Activated CD4-positive, alpha-beta memory T cell treated with anti-CD3 and anti-CD28 coated beads, Interleukin-2, amount 10 ng/mL, durations not matched to agents 7 days and 5 days (primary cell): ENCODE measurements at places on chromosomes 2 and 18. TPM values are rescaled to one million over a fixed set of nuclear protein-coding genes. Genes with fewer than 3 reads are reported as not detected.
A peak's percentile ranks its signal among the peaks of the same experiment; 100 is the strongest.

- H3K4me1 ChIP-seq, result peaks cover 9% of the 10 kb centered on the region
- no peaks in the 10 kb centered on the region for H3K27me3 ChIP-seq
- H3K36me3 ChIP-seq, result peaks cover 71% of the 10 kb centered on the region
- H3K27ac ChIP-seq, result no peak overlapping the region
These were observed 34.8 kb downstream of the GPATCH11 start for GRCh38 chr2:37119157-37119556.

- DNase-seq, result no peak
- H3K27ac ChIP-seq, result no peak overlapping the region
- H3K4me3 ChIP-seq, result no peak overlapping the region
- no peaks in the 10 kb centered on the region for H3K27me3 ChIP-seq
These were observed 34.2 kb downstream of the ASXL2 start for GRCh38 chr2:25844089-25844488.

GRCh38 chr2:25030702-25031101 is 11.2 kb upstream of the EFR3B start:
- H3K4me3 ChIP-seq, result no peak overlapping the region
- no peaks in the 10 kb centered on the region for H3K36me3 ChIP-seq
- H3K27me3 ChIP-seq, result peaks cover 8% of the 10 kb centered on the region
- no peak for DNase-seq
- no peak overlapping the region for H3K27ac ChIP-seq
- H3K4me1 ChIP-seq, result no peaks in the 10 kb centered on the region

The RFX8 gene
- total RNA-seq, result 2.6 TPM

DNA sequence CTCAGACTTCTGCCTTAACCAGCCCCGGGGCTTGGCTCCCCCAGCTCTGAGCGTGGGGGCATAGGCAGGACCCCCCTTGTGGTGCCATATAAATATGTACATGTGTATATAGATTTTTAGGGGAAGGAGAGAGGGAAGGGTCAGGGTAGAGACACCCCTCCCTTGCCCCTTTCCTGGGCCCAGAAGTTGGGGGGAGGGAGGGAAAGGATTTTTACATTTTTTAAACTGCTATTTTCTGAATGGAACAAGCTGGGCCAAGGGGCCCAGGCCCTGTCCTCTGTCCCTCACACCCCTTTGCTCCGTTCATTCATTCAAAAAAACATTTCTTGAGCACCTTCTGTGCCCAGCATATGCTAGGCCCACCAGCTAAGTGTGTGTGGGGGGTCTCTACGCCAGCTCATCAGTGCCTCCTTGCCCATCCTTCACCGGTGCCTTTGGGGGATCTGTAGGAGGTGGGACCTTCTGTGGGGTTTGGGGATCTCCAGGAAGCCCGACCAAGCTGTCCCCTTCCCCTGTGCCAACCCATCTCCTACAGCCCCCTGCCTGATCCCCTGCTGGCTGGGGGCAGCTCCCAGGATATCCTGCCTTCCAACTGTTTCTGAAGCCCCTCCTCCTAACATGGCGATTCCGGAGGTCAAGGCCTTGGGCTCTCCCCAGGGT is 5.5 kb downstream of the CTDSP1 start:
- H3K27ac ChIP-seq, result peak overlapping the region; percentile 83
- peaks cover 67% of the 10 kb centered on the region for H3K4me1 ChIP-seq
- no peaks in the 10 kb centered on the region for H3K27me3 ChIP-seq
- H3K4me3 ChIP-seq, result peak overlapping the region; percentile 57
- H3K36me3 ChIP-seq, result peaks cover 42% of the 10 kb centered on the region
- DNase-seq, result no peak

The IL18R1 gene
- 22.8 TPM for total RNA-seq

The LOXL3 gene
- total RNA-seq, result 0.60 TPM

The MYO1B gene
- 2.9 TPM for total RNA-seq

The FLACC1 gene
- 2.7 TPM for total RNA-seq

The FN1 gene
- total RNA-seq, result 1.8 TPM

The C2orf81 gene
- 1.2 TPM for total RNA-seq

DNA sequence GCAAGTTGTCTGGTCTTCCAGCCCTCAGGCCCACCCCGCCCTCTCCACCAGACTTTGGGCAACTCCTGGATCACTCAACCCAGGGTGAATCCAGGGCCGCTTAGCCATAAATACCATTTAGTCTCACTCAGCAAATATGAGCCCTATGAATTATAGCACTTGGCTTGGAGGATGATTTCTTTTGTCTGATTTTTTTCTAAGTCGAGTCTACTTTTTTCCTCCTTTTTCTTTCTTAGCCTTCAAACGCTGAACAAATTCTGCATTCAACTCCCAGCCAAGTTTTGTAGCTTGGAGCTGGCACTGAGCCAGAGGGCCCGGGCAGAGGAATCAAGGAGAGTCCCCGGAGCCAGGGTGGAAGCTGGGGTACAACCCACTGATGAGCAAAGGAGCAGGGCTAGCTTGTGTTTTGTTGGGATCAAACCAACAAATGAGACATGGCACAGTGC is 48.7 kb downstream of the SERTAD2 start:
- DNase-seq, result no peak
- H3K27ac ChIP-seq, result no peak overlapping the region
- no peak overlapping the region for H3K4me3 ChIP-seq
- peaks cover 29% of the 10 kb centered on the region for H3K4me1 ChIP-seq
- peaks cover 8% of the 10 kb centered on the region for H3K36me3 ChIP-seq
- no peaks in the 10 kb centered on the region for H3K27me3 ChIP-seq

The IKZF2 gene
- total RNA-seq, result 4.2 TPM

DNA sequence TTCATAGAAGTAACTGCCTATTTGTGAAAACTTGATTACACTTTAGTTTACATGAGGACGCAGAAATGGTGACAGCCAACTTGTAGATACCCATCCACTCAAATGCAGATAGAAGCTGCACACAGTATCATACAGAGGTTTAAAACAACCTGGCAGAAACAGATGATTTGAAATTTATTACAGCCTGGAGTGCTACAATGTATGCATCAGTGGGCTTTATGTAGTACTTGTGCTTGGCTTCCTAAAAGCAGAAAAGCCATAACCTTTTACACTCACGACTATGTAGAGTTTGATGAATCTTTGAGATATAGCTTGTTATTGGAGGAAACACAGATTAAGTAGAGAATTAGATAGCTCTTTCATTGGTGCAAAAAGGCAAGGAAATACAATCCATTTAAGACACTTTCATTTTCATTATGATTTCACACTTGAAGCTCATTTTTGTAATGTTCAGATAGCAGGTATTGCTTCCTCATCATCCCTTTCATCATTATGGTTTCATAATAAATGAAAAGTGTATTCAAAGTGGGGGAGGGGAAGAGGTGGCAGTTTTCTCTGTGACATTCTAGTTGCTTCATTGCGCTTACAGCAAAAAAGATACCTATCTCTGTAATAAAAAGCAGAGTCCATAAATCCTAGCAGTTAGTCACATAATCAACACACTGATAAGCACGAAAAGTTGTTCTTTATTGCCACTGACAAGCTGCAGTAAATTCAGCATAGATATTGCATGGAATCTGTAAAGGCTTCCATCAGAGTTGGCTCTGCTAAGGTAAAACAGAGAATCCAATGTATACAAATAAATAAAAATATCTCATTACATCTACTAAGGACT is 789.8 kb upstream of the FSHR start:
- no peak overlapping the region for H3K4me3 ChIP-seq
- peaks cover 9% of the 10 kb centered on the region for H3K4me1 ChIP-seq
- no peak overlapping the region for H3K27ac ChIP-seq
- no peak for DNase-seq
- H3K27me3 ChIP-seq, result no peaks in the 10 kb centered on the region
- no peaks in the 10 kb centered on the region for H3K36me3 ChIP-seq

DNA sequence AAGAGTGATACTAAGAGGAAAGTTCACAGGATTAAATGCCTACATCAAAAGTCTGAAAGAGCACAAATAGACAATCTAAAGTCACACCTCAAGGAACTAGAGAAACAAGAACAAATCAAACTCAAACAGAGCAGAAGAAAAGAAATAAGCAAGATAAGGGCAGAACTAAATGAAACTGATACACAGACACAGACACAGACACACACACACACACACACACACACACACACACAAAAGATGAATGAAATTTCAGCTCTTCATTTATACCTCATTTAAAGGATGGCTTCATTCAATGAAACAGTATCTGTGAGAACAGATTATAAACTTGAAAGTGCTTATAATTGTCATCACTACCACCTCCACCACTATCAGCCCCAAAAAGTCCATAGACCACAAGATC is 428.9 kb downstream of the MBD2 start:
- no peaks in the 10 kb centered on the region for H3K4me1 ChIP-seq
- no peaks in the 10 kb centered on the region for H3K36me3 ChIP-seq
- H3K27ac ChIP-seq, result no peak overlapping the region
- H3K27me3 ChIP-seq, result no peaks in the 10 kb centered on the region
- H3K4me3 ChIP-seq, result no peak overlapping the region

DNA sequence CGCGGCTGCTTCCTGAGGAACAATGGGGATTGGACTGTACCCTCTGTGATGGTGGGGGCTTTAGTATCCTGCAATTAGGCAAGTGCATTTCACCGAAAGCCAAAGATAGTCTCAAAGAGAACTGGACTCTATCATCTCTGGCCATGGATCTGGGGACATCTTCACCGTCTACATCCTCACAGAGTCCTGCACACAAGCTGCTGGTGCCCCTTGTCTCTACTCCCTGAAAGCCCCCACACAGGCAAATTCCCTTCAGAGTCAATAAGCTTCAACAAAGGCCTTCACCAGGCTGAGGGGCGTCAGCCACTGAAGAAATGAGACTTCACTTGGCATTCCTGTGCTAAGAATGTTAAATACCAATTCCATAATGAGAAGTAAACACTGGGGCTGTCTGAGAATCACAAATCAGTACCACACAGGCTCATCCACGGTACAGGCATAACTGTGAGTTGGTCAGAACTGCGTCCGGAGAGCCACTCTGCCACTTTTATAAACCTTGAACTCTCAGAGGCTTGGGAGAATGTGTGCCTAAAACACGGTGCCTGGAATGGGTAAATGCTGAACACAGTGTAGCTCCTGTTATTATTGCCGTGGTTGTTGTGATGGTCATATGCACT is 432.7 kb downstream of the ZNF521 start:
- no peak for DNase-seq
- no peak overlapping the region for H3K27ac ChIP-seq
- H3K27me3 ChIP-seq, result no peaks in the 10 kb centered on the region
- no peaks in the 10 kb centered on the region for H3K4me1 ChIP-seq
- H3K36me3 ChIP-seq, result no peaks in the 10 kb centered on the region
- no peak overlapping the region for H3K4me3 ChIP-seq
